NCI-H460 (cell line): ENCODE measurements at places on chromosomes 6 and 20.

GRCh38 chr6:57262901-57263694 lies 41.0 kb upstream of the RAB23 start:
- no peak for DNase-seq

GRCh38 chr6:170429450-170429849 lies 122.9 kb downstream of the FAM120B start:
- DNase-seq = no peak

DNA sequence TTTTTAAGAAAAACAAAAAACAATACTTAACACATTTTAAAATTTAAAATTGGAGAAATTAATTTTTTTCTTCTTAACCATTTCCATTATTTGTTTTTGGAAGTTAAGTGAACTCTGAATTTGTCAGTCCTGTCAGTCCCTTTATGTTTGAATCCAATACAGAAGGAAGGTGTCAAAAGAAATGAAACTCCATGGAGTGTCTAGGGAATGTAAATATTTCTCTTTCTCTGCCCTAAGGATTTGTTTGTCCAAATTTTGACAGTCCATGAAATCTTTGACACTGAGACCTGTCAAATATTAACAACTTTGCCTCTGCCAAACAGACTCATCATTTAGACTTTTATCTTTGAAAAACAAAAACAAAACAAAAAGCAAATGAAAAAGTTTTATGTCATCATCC lies 166.4 kb downstream of the EPHA7 start:
- DNase-seq = no peak

DNA sequence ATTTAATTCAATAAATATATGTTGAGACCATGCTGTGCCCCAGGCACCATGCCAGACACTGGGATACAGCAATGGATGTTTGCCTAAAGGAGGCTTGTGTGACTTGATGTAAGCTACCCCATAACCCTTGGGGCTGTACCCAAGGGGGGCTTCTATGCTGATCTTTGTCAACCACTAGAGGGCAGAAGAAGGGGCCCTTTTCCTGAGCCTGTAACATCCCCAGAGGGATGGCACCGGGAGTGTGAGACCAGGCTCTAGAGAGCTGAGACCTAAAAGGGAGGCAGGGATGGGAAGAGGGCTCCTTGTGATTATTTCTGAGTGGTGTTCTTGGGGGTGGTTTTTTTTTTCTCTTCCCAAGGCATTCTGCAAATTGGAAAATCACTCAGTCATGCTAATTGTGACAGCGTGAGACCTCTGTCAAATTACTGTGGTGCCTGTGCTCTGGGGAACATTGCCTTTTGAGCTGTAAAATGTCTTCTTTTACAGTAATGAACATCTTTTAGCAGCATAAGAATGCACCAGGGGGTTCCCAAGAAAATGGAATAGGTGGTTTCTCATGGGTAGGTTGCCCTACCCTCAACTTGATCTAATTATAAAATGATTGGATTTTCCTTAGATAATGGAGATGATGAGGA lies 138.7 kb upstream of the SLC24A3 start:
- no peak for DNase-seq

- DNase-seq = no peak
These were observed 286.6 kb downstream of the TENT5A start for GRCh38 chr6:81465859-81466258.

GRCh38 chr6:106411643-106412200 lies 51.2 kb downstream of the CRYBG1 start:
- no peak for DNase-seq

- DNase-seq = no peak
These were observed 46.8 kb upstream of the FAM83C start for GRCh38 chr20:35339007-35339406.

GRCh38 chr6:67881706-67882065 lies 753.4 kb upstream of the ADGRB3 start:
- DNase-seq = no peak

- DNase-seq = no peak
These were observed 2.8 kb upstream of the LIME1 start for GRCh38 chr20:63733579-63734081.

DNA sequence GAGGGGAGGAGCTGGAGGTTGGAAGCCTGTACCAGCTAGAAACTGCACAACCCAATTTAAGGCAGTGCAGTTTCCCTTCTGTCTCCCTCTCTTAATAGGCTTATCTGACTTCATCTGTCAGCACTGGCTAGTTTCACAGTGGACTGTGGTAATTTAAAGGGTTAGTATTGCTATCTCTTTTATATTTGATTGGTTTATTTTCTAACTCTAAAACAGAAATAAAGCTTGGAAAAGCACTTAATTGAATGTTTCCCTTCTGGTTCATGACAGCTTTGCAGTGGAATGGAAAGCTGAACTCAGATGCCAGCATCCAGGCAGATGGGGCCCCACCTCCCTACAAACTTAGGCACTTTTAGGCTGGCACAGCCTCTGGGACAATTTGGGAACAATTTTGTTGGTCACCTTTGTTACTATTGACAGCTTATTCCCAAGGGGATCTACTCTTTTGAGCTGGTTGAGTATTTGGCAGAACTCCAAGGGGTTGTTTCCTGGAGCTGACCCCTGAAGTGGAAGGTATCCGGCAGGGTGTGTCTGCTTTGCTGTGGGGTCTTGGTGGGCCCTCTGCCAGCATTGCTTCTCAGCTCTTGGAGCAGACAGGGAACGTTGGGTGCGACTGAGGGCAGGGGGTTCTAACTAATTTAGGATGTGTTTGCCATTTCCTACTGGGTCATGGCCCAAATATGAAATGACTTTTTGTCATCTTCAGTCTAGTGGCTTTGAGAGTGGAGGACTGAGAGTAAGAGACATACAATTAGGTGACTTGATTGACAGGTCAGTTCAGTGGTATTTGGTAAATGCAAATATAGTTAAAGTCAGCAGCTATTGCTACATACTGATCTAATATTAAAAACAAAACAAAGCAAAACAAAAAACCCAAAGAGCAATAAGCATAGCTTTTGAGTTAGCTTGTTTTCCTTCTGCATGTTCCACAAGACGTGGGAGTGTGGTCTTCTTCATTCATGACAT lies 9.3 kb downstream of the SH3BGRL2 start:
- DNase-seq = no peak

GRCh38 chr20:36030149-36030548 lies 61.8 kb downstream of the CNBD2 start:
- DNase-seq = no peak

- DNase-seq = no peak
These were observed 3.1 kb downstream of the SLX4IP start for GRCh38 chr20:10438217-10438616.

DNA sequence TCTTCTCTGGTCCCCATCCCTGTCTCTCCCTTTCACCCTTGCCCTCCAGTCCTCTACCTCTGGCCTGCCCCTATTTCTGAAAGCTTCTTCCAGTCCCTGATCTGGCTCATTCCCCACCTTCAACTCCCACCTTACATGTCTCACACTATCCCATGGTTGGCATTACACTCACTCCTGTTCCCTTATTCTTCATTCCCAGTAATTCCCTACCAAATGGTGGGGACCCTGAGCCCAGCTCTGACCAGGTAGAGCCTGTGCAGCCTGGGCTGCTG lies 6.4 kb downstream of the TP53INP2 start:
- no peak for DNase-seq

DNA sequence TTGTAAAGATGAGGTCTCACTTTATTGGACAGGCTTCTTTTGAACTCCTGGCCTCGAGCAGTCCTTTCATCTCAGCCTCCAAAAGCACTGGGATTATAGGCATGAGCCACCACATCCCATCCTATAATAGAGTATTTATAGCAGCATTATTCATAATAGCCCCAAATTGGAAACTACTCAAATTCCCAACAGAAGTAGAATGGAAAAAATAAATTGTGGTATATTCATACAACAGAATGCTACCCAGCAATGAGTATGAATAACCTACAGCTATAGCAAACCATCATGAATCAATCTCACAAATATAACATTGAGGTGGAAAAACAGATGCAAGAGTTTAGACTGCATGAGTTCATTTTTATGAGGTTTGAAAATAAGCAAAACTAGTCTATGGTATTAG lies 84.8 kb upstream of the BTBD3 start:
- no peak for DNase-seq

- DNase-seq = no peak
These were observed 29.2 kb downstream of the JAG1 start for GRCh38 chr20:10644458-10645204.

DNA sequence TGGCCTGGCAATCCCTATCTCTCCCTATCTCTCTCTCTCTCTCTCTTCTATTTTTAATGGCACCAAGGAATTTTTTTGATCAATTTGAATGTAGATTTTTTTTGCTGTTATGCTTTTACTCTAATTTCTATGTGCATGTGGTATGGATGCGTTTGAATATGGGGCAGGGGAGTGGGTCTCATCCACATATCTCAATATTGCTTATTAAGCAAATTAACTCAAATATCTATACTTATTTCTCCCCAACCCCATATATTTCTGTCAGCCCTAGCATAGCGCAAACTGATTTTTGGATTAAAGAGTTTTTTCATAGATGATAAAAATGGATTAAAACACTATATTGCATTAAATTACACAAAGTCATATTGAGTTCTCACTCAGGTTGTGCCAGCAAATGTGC lies 210.2 kb downstream of the KHDRBS2 start:
- no peak for DNase-seq

DNA sequence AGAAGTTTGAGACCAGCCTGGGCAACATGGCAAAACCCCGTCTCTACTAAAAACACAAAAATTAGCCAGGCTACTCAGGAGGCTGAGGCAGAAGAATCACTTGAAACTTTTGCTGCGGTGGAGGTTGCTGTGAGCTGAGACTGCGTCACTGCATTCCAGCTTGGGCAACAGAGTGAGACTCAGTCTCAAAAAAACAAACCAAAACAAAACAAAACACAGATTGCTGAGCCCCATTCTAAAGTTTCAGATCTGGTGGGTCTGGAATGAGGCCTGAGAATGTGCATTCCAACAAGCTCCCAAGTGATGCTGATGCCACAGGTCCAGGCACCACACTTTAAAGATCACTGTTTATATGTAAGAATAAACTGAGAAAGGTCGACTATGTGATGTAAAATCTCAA lies 24.9 kb upstream of the TMEM14A start:
- DNase-seq = no peak

DNA sequence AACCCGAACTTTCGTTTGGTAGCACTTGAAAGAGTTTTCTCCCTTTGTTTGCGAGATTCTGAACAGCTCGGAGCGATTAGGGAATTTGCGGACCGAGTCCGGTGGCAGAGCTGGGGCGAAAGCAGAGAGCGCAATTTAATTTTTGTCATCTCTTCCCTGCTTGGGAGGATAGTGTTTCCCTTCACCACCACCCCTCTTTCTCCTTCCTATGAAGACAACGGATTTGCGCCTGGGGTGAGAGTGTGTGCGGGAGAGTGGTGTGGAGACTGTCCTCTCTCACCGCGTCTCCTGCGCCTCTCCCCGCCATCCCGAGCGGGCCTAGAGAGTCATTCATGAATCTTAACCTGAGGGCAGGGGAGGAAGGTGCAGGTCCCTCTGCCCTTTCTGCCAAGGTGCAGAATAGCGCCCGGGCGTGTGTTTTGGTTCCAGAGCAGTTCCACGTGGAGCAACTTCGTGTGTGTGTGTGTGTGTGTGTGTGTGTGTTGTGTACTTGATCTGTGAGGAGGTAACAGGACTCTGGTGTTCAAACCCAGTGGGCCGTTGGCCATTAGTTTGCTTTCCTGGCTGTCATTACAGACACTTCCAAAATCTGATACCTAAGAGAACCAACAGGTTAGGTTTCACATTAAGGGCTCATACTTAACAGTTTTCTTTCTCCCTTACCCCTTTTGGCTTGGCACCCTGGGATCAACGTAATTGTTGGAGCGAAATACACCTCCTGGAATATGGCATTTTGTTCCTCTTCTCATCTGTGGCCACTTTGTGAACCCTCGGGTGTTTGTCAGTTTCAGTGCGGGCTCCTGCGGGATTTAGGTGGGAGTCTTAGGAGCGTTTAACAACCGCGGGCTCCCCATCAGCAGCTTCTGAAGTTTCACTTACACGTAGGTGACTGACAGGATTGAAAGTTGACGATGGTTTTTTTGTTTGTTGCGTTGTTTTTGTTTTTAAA lies 1.8 kb downstream of the EYA4 start:
- no peak for DNase-seq

GRCh38 chr20:19735446-19735845 lies 22.6 kb upstream of the RIN2 start:
- peak; percentile 90 for DNase-seq

DNA sequence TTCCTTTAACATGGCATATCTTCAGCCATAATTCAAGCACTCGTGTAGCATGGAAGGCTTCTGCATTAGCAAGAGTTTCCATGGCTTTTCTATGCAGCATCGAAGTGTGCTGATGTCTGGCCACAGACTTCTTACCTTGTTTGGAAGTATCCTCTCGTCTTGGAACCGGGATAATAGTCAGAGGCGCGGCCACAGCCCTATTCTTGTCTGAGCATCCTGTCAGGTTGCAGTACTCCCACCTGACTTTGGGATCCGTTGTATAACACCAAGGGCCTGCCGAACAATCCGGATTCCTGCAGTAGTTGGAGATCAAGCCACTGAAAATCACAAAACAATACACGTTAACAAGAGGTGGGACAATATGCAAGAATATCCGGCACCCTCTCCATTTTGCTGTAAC lies 138.9 kb downstream of the SLC22A3 start:
- DNase-seq = no peak

- DNase-seq = no peak
These were observed 862 bp upstream of the SOBP start for GRCh38 chr6:107488875-107489635.

DNA sequence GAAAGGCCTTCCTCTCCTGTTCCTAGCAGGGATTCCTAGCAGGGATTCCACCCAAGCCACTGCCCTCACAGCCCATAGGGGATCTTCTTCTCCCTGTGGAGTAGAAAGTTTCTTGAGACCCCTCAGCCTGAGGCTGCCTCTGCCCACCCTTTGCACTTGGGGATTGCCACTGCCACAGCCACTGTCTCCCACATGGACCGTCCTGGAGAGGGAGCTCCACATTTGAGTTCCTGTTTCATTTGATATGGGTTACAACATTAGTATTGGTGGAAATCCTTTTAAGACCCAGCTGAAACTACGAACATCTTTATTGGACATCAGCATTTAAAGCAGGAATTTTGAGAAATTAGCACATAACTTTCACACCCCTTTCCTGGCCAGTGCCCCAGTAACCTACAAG lies 25.6 kb downstream of the HLA-G start:
- no peak for DNase-seq

GRCh38 chr6:41706876-41707564 lies 28.4 kb downstream of the TFEB start:
- DNase-seq = no peak

DNA sequence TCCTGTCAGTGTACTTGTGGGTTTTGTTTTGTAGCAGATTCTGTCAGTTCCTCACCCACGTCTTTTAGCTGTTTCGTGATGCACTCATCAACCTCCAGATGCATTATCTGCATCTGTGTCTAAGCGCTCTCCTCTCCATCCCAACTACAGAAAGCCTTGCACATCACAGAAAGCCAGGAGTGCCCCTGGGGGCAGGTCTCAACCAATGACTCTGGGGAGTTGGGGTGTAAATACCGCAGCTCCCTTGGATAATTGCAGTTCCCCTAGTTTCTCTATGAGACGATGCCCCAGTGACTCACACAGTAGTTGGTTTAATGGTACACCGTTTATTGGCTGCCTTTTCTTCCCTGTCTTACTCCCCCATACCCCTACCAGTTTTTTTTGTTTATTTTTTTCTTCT lies 158.1 kb downstream of the SOX4 start:
- DNase-seq = no peak
